ENCODE measurements at places on chromosomes 5 and 9.

- no peak for DNase-seq
These were observed 11.4 kb downstream of the SHB start for GRCh38 chr9:38057416-38058195.

GRCh38 chr9:33024126-33024965 is 727 bp upstream of the DNAJA1 start:
- DNase-seq: no peak

DNA sequence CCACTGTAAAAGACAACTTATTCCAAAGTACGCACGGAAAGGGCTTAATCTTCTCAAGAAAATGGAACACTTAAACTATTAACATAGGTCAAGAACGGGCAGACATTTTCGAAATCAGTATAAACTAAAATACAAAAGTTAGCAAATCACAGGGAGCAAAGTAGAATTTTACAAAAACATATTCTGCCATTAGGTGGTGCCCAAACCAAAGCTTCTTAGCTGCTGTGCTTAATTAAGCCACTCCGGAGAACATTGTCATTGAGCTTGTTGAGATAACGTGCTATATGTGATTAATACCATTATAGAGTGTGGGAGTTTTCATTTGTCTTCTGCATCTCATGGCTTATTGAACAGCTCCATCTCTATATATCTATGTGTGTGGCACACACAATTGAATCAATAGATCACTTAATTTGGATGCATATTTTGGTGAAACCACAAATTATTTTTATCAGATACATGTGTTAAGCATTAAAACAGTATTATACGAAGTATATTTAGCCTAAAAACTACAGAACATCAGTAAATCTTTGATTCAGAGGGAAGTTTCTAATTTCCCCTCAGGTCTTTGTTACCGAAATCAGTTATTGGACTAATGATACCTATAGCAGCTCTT is 23.4 kb downstream of the UBLCP1 start:
- DNase-seq: no peak

DNA sequence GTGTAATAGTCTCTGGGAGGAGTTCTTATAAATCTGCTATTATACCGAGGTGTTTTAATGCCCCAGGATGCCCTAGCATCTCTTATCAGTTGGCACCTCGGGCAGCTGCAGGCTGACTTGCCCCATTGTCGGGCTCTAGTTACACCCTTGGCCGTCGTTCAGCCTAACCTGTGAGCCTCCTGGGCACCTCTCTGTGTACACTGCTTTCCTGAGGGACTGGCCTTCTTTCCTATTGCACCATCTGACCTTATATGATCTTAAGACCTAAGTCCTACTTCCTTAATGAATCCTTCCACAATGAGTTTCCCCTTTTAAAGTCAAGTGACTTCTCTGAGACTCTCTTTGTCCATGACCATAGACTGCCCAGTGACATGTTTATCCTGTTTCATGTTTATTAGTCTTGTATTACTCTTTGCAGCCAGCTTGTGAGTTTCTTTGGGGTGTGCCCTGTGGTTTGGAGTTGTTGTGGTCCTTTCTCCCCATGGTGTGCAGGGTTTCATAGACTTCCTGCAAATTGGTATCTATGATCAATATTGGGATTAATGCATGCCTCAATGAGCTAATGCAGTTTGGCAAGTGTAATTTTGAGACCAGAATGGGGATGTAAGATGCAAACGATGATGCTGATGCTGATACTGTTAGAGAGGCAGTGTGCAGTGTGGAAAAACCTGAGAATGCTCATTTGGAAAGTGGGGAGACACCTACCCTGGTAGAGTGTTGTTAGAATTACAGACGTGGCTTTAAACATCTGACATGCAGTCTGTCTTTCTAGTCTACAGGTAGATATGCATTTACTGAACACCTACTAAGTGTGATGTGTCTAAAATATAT is 4.9 kb downstream of the DAPK1 start:
- DNase-seq: no peak

DNA sequence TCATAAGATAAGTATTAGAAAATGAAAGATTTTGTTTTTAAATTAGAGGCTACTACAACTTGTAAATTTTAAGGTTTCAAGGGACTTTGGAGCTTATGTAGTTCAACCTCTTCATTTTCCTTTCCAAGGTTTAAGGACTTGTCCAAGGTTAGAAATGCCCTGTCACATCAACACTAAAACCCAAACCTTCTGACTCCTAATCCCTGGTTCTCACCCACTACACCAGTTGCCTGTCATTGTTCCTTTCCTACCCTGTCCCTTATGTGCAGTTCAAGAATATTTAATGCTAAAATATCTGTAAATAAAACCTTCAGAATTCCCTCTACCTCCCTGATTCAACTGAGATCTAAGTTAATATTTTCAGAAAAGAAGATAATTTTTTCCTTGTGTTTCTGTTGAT is 206.4 kb downstream of the NFIB start:
- DNase-seq: no peak

- DNase-seq: no peak
These were observed 35.1 kb upstream of the ADRB2 start for GRCh38 chr5:148791334-148791667.

GRCh38 chr9:77981332-77981731 is 50.3 kb downstream of the GNAQ start:
- DNase-seq: no peak

- no peak for DNase-seq
These were observed 36.1 kb upstream of the RANBP6 start for GRCh38 chr9:6051511-6051950.

- no peak for DNase-seq
These were observed 15.0 kb upstream of the FBP1 start for GRCh38 chr9:94654165-94654894.

GRCh38 chr9:69485466-69485865 is 160.5 kb downstream of the ENTREP1 start:
- no peak for DNase-seq

- DNase-seq: no peak
These were observed 35.3 kb downstream of the NSUN2 start for GRCh38 chr5:6597557-6597956.

- no peak for DNase-seq
These were observed 75.4 kb upstream of the SHB start for GRCh38 chr9:38144421-38144820.

DNA sequence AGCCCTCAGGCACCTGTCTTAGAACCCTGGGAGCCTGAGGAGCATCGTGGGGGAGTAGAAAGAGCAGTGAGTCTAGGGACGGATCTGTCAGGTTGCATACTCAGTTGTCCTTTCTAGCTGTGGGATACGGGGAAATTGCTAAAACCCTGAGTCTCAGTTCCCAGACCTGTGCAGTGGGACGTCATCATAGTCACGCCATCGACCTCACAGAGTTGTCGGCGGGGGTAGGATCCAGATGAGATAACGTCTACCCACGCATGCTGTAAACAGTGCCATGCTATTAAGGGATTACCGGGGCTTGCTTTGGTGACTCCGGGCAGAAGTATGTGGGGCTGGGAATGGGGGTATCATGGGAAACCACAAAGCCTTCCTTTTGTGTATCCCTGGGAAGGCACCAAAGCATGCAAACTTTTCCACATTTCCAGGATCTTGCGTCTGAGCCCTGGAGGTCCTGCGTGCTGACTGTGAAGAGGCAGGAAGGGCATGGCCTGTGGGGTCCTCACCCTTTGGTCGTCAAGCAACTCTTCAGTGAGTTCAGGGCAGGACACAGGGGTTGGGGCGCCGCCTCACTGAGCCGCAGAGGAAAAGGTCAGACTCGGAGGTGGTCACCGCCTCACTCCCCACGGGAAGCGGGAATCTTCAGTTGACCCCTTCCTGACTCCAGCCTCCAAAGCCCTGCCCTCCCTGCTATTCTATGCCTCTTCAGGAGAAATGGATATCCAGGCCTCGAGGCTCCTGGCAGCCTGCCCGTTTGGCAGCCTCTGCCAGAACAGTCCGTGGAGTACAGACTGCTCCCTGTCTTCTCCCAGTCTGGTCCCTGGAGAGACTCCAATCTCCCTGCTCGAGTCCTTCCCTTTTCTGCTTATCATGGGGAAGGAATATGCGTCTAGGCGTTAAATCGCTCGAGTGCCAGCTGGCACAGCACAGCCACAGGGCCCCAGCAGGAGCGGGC is 186.8 kb upstream of the KLF9 start:
- no peak for DNase-seq

DNA sequence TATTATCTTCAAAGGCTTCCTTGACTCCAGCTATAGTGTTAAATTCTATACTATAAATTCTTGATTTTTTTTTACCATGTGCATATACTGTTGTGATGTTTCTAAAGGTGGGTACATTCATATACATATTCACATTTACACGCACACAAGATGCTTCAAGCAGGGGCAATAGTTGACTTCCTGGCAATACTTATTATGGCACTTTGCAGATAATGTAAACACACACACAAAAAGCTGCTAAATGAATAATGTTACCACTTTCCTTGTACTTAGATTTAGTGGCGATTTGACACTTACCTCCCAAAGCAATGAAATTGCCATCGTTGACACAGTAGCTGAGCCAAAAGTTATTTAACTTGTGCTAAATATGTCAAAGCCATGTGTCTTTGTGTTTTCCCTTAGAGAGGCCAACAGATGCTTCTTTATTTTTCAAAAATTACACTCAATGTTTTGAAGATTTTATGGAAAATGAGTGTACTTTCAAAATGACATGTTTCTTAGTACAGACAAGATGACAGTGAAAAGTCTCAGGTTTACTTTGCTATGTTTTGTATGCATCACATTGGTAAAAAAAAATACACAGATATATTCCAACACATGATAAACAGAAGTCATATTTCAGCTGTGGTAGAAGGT is 12.2 kb upstream of the ERAP2 start:
- no peak for DNase-seq

DNA sequence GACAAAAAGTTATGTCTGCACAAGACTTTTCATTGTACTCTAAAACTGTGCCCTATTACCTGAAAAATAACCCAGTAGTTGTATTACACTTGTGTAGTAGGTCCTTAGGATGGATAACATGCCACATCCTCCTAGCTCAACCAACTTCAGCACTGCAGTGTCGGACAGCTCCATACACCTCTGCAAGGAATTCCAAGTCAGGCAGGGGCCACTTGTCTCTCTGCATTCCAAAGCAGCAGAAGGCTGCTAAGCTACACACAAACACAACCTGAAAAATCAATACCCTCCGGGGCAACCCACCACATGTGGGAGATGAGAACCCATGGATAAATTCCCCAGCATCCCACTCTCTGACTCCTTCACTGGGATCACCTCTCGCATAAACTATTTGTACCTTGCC is 50.2 kb downstream of the MED10 start:
- DNase-seq: no peak

- no peak for DNase-seq
These were observed 75.2 kb upstream of the COX7C start for GRCh38 chr5:86542532-86542931.

DNA sequence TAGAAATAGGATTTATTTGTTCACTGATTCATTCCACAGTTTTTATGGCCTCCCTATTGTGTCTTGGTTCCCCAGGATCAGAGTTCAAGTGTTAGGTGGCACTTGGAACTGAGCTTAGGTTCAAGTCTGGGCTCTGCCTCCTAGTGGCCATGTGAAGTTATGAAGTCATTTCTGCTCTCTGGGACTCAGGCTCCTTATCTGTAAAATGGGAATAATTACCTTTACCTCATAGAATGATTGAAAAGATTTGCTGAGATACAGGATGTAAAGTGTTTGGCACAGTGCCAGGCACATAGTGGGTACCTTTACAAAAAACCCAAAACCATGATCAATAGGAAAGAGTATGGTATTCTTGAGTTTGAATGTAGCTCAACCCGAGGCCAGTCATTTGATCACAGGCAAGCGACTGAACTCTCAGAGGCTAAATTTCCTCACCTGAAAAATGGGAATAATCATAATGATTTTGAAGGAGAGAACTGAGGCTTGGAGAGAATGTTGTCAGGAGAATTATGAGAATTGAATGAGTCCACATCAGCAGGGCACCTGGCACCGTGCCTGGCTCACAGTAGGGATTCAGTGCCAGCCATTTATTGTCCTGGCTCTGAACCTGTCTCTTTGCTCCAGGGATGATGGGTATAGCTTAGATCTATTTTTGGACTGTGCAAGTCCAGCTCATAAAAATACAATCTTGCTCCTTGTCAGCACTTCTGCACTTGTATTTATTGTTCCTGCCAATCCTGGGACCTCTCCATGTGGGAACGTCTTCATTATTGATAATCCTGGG is 10.8 kb downstream of the NSG2 start:
- DNase-seq: no peak

DNA sequence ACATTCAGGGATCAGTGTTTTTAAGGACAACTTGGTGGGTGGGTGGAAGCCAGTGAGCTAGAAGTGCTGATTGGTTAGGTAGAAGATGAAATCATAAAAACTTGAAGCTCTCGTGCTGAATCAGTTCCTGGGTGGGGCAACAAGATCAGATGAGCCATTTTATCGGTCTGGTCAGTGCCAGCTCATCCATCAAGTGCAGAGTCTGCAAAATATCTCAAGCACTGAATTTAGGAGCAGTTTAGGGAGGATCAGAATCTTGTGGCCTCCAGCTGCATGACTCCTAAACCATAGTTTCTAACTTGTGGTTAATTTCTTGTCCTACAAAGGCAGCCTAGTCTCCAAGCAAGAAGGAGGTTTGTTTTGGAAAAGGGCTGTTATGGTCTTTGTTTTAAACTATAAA is 166.4 kb downstream of the FAM170A start:
- DNase-seq: no peak

- no peak for DNase-seq
These were observed 214.6 kb downstream of the TLE1 start for GRCh38 chr9:81474792-81475191.

- DNase-seq: peak; percentile 66
These were observed 18.0 kb downstream of the MGAT1 start for GRCh38 chr5:180784497-180785097.

DNA sequence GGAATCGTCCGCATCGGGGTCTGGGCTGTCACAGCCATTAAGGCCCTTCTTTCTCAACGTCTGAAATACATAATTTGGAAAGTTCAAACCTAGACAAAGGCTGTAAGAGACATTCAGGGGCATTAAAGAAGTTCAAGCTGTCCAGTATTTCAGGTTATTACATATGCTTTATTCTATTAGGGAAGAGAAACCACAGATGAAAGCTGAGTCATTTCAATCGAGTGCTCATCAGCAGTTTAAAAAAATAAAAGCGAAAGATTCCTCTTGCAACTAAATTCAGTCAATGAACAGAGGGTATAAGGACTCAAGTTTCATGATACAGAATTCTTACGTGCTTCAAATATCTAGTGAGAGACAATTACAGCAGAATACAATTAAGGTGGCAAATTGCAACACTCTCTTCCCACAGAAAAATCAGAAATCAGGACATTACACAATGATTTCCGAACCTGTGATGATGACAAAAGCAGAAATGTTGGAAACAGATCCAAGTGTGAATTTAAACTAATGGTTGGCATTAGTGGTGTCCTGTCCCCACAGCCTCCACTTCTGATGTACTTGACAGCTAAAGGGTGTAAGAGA is 121.6 kb downstream of the MEF2C start:
- no peak for DNase-seq

DNA sequence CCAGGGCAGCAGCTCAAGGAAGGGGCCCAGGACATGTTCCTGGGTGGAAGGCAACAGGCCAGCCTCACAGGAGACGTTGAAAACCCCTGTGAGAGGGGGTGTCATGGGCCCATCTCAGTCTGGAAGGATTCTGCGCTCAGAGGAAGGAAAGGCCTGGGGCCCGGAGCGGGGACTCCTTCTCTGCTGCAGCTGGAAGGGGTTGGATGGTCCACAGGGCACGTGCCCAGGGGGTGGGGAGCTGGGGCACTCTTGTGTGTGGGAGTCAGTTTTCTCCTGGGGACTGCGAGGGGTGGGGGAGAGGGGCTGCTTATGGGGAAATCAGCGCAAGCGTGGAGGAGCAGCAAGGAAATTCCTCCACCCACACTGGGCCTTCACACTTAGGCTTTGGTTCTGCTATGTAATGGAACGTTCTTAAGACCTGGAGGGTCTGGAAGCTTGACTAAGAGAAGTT is 2.9 kb upstream of the LPCAT1 start:
- DNase-seq: no peak
